GM18507 (cell line): ENCODE measurements at places on chromosomes 2 and 18.

- no peak for DNase-seq
These were observed 98.2 kb downstream of the SOCS6 start for GRCh38 chr18:70387027-70387426.

- no peak for DNase-seq
These were observed 66.2 kb downstream of the STAT1 start for GRCh38 chr2:190947711-190948251.

DNA sequence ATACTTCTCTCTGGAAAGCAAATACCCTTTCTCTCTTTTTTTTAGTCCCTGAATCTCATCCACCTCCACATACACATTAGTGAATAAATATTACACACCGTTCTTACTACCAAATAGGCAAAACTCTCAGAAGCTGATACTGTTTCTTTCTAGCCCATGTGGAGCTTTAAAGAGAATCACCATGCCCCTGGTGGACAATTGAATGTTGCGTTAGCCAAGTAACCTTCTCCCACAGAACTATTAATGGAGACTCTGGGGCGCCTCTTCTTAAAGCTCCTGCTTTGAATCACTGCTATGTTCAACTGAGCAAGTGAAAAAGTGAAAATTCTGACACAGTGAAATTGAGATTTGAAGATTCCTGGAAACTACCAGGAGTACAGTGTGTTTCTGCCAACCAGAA lies 522.8 kb upstream of the CDH7 start:
- no peak for DNase-seq

GRCh38 chr2:74001121-74001520 lies 16.4 kb downstream of the TET3 start:
- DNase-seq: no peak

DNA sequence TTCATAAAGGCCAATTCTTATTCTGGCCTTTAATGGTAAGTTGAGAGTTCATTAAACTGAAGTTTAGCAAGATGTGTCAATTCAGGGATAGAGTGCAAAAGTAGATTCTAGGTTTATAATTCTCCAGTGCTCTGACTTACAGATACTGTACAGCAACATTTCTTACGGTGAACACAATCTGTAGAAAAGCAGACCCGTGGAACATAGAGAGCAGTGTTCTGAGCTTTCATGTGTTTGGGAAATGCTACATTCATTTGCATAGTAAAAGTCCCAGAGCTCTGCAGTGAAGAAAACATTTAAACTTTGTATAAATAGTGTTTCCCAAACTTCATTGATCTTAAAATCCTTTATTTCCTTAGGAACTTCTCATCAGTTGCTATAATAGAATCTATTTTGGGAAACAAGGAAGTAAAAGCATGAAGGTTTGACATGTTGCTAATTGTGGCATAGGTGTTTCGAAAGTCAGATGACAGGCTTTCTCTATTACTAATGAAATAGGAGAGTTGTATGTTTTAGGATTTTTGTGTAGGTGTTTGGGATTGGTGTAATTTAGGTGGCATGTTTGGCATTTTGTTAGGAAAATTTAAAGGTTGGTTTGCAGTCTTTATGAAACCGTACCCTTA lies 138.2 kb downstream of the ASXL3 start:
- DNase-seq: no peak

- no peak for DNase-seq
These were observed 65.7 kb upstream of the RTN4 start for GRCh38 chr2:55115761-55116597.

DNA sequence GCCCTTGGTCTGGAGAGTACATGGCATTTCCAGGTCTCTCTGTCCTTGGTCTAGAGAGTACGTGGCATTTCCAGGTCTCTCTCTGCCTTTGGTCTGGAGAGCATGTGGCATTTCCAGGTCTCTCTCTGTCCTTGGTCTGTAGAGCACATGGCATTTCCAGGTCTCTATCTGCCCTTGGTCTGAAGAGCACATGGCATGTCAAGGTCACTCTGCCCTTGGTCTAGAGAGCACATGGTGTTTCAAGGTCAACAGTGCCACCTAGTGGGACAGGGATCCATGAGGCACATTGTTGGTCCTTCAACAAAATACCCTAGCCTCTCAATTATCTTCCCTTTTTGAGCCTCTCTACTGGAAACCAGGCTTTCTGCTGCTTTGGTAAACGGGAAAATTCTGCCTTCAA lies 250.2 kb downstream of the OTX1 start:
- DNase-seq: no peak

- DNase-seq: no peak
These were observed at the start of gene BCL11A for GRCh38 chr2:60553495-60554073. Gene BCL11A, minus strand, starts transcription at chr2:60553654. Its CDS starts 384 bp downstream, at chr2:60553270.
